ENCODE measurements at places on chromosomes 16 and 17.

- no peak for DNase-seq
Observed at GRCh38 chr17:5826384-5826783, 242.1 kb upstream of the NLRP1 start.

- DNase-seq: no peak
Observed at GRCh38 chr16:10562361-10562899, 18.0 kb downstream of the EMP2 start.

DNA sequence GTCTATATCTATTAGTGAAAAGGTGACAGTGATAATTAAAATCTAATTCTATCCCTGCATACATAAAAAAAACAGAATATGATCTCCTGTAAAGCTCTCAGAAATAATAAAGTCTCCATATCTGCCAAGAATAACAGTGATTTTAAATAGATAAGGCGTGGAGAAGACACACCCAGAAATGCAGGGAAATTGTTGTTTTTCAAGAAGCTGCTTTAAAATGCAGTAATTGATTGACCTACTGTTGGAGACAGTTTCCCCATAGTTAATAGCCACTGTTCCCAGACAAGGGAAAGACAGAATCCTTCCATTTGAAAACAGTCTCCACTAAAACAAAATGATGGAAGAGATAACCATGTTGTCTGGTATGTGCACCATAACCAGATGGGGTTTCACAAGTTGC, 571.5 kb upstream of the CDH5 start:
- DNase-seq: no peak

- DNase-seq: no peak
Observed at GRCh38 chr16:13377143-13377542, 475.7 kb downstream of the SHISA9 start.
